Activated naive CD8-positive, alpha-beta T cell treated with anti-CD3 and anti-CD28 coated beads, Interleukin-2, amount 50 U/mL, for 16 hours (primary cell): ENCODE measurements at places on chromosomes 4 and X.

DNA sequence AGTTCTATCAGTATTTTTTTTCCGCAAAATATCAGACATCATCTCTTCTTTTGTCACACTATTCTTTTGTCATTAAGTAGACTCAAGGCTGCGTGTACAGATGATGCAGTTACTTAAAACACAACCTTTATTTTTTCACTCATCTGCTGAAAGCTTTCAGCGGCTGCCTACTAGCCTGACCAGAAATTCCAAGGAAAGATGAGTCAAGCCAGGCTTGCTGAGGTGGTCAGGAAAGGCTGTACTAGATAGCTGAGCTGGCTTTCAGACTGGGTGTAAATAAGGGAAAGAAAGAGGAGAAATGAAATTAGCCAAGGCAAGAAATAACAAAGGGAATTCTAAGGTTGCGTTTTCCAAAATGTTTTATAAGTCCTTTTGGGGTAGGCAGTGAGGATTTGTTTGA is 17.9 kb downstream of the STK26 start:
- no peak for DNase-seq

DNA sequence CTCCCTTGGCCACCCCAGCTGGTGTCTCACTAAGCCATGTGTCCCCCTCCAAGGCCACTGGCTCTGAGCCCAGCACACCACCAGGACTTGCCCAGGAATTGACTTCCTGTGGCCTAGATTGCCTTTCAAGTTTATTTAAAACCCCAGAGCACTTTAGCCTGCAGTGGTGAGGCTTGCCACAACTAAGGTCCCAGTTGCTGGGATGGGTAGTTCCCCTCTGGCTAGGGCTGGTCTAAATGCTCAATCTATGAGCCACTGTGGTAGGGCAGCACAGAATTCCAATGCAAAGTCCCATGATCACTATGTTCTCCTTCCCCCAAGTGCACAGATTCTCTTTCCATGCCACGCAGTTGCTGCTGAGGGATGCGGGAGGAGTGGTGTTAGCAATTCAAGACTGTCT is 61.1 kb upstream of the HCCS start:
- DNase-seq: no peak

DNA sequence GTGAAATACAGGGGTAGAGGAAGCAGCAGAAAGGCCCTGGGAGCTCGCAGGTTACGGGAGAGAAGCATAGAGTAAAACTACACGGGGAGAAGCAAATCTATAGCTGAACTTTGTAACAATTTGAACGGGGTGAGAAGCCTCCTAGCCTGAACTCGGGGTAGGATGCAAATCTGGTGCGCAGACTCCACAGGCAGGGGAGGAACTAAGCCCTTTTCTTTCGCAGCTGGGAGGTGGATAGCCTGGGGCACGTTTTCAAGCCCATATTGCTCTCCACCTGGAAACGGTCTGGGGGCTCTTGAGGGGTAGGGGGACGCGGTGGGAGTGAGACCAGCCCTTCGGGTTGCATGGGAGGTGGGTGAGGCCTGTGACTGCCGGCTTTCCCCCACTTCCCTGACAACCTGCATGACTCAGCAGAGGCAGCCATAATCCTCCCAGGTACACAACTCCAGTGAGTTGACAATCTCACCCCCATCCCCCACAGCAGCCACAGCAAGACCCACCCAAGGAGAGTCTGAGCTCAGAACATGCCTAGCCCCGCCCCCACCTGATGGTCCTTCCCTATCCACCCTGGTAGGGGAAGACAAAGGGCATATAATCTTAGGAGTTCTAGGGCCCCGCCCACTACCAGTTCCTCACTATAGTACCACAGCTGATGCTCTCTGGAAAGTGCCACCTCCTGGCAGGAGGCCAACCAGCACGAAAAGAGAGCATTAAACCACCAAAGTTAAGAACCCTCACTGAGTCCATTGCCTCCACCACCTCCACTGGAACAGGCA is 29.9 kb downstream of the SOWAHB start:
- no peak for DNase-seq

- no peak for DNase-seq
These were observed 470.0 kb upstream of the INTU start for GRCh38 chr4:127162741-127163140.

GRCh38 chr4:143667461-143667860 is 33.0 kb downstream of the FREM3 start:
- DNase-seq: no peak

- no peak for DNase-seq
These were observed 55.8 kb downstream of the XAGE2 start for GRCh38 chrX:52424656-52425055.

DNA sequence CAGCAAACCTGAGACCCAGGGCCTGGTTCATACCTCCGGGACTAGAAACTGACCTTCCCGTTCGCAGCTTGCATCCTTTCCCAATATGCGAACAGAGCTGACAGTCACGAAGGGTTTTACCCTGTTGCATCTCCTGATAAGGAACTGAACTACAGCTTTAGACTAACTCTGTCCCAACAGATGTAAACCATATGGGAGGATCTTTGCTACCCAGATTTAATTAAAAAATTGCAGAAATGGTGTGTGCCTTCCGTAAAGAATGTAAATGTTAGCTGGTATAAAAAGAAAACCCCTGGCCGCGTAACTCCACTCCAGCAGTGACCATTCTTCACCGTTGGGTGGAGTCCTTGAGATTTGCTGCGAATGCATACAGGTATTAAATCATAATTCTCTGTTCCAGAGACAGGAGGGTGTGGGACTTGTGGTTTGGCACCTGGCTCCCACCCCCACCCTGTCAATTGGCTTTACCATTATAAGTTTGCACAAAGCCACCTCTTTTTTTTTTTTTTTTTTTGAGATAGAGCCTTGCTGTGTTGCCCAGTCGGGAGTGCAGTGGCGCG is 40.6 kb upstream of the SORCS2 start:
- DNase-seq: no peak

DNA sequence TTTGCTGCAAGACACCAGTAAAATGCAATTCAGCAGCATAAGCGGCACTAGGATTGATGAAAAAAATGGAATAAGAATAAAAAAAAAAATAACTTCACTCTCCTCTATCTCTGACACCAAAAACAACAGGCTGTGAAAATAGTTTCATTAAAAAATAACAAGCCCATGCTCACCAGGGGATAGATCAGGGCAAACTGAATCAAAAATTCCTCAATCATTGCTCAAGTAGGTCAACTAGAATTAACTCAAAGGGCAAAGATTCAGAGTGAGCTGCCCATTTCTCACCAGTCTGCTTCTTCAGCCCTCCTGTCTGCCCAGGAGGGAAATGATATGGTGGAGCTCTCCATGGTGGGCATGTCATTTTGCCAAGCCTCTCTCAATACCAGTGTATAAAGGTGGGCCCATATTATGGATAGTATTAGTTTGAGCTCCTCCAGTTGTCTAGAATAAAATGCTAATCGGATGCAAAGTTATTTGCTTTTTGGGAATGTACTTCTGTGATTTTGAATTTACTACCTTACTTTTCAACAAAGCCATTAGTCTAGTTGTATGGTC is 153.9 kb downstream of the UNC5C start:
- DNase-seq: no peak

DNA sequence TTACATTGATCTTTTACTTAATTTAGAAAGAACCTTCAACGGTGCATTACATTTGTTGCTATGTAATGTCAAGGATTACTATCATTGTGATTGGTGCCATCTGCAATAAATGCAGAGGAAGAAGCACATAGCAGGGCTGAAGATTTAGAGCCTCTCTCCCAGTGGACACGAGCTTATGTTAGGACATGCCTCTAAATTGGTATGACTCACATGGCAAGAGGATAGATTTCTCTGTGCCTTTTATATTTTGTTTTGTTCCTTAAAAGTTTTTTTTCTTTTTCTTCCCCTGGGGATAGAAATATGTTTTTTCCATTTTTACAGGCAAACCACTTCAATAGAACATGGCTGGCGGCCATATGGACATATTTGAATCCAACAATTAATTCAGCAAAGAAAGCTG is 205.0 kb upstream of the HAND2 start:
- no peak for DNase-seq

- DNase-seq: no peak
These were observed 73.0 kb upstream of the ADGRG2 start for GRCh38 chrX:19195243-19195610.

DNA sequence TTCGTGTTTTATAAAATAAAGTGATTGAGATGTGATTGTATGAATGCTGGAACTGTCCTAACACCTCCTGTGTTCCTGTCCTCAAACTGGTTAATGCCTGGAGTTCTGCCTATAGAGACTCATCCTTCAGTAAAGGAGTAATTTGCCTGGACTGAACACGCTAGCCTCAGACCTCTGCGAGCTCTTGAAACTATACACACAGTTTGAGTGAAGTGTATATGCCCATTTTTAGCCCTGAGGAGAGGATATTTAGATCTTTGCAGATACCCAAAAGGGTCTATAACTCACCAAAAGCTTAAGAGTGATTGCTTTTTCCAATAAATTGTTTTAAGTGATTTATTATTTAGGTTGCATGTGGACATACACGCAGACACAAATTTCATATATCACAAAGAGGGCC is 29.9 kb upstream of the STIM2 start:
- no peak for DNase-seq

- no peak for DNase-seq
These were observed 254.5 kb upstream of the RPS6KA3 start for GRCh38 chrX:20521222-20521621.

DNA sequence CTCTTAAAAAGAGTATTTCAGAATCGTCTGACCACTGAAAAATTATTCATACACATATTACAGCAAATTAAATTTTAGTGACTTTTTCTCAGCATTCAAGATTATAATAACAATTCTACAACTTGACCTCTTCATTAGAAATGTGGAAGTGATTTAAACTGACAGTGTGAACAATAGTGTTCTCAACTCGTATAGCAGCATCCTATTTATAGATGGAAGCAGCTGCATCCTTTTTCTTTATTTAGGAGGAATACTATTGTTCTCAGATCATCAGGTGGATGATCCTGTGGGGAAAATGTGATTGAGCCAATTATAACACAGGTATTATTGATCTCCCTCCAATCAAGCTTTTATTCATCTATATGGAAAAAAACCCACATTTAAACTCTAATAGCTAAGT is 56.7 kb downstream of the RAPGEF2 start:
- no peak for DNase-seq

DNA sequence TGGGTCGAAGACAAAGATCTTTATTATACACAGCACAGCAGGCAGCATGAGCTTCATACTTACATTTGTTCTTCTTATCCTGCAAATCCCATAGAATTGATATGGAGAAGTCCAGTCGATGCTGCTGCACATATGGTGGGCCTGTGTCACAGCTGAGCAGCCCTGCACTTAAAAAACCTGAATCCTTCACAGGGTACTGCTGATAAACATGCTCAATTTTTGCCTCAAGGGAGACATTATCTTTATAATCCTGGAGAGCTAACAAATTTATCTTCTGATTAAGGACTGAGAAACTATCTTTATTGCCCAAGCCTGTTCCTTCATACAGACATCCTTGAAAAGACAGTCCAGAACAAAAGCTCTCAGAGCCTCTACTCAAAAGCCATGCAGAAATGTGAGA is 434.4 kb upstream of the FAM47C start:
- no peak for DNase-seq

DNA sequence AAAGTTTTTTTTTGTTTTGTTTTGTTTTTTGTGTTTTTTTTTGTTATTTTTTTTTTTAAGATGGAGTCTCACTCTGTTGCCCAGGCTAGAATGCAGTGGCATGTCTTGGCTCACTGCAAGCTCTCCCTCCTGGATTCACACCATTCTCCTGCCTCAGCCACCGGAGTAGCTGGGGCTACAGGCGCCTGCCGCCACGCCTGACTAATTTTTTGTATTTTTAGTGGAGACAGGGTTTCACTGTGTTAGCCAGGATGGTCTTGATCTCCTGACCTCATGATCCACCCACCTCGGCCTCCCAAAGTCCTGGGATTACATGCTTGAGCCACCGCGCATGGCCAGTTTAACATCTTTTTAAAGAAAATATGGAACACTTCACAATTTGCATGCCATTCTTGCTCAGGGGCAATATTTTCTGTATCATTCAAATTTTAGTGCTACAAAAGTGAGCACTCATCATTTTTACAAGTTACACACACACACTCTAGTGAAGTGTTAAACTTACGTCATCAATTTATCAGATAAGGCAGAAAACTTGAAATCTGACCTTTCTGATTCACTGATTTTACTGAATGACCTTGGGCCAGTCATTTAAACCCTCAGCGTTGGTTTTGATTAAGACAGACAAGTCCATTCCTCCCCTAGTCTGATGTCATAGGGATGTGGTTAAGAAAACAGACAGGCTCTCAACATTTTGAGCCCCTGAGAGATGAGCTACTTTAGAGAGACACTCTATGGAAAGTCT is 61.2 kb downstream of the TRIM2 start:
- no peak for DNase-seq

DNA sequence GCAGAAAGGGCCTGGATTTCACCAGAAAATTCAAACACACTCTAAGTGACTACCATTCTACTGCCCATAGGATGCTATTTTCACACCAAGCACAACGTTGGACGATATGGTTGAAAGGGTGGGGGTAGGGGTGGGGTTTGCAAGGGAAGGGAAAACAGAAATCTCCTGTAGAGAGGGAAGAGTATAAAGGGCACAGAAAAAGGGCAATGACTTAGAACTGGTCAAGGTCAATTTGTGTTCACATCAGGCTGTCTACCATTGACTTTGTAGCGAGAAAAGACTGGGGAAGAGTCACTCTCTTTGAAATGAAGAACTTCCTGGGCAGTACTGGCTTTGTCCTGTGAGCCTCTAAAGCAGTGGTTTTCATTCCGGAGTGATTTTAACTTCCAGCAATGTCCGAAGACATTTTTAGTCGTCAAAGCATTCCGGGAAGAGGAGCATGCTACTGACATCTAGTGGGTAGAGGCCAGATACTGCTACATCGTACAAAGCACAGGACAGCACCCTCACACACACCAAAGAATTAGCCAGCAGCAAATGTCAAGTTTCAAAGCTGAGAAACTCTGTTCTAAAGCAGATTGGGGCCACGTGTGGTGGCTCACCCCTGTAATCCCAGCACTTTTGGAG is 48.4 kb upstream of the SLC7A3 start:
- DNase-seq: no peak

DNA sequence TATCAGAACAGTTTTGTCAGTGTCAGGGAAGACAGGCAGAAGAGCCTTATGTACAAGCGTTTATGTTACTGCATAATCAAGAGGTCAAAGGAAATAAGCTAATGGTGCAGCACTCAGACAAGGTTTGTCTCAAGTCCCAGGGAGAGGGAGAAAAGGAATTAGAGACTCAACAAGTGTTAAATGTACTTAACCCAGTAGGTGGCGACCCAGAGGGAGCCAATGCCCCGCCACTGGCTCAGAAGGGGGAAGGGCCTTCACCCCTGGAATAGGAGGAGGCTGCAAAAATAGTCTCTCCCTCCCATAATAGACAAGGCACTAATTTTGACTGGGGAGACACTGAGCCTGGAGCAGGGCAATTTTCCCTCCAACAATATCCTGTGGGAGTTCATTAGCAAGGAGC is 14.1 kb upstream of the PAPSS1 start:
- DNase-seq: no peak

- DNase-seq: no peak
These were observed 133.1 kb downstream of the CORIN start for GRCh38 chr4:47704693-47705325.

DNA sequence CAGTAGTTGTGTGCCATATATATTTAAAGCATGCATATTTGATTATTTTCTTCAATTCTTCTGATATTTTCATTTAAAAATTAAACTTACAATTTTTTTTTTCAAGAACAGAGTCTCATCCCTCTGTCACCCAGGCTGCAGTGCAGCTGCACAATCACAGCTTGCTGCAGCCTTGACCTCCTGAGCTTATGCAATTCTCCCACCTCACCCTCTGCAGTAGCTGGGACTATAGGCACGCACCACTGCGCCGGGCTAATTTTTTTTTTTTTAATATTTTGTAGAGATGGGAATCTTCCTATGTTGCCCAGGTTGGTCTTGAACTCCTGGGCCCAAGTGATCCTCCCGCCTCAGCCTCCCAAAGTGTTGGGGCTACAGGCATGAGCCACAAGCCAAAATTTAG is 5.8 kb upstream of the DCLK2 start:
- no peak for DNase-seq
